LHCN-M2 (cell line): ENCODE measurements at places on chromosomes 4 and X. TPM values are rescaled to one million over a fixed set of nuclear protein-coding genes. Genes with fewer than 3 reads are reported as not detected.

- peak; percentile 42 for DNase-seq
These were observed 2.9 kb downstream of the ARHGAP4 start for GRCh38 chrX:153922932-153923857.

DNA sequence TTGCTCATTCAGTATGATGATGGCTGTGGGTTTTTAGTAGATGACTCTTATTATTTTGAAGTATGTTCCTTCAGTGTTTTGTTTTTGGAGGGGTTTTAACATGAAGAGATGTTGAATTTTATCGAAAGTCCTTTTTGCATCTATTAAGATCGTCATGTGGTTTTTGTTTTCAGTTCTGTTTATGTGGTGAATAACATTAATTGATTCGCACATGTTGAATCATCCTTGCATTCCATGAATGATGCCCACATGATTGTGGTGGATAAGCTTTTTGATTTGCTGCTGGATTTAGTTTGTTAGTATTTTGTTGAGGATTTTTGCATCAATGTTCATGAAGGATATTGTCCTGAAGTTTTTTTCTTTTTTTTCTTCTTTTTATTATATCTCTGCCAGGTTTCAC is 347.4 kb upstream of the EPHA5 start:
- DNase-seq = no peak

DNA sequence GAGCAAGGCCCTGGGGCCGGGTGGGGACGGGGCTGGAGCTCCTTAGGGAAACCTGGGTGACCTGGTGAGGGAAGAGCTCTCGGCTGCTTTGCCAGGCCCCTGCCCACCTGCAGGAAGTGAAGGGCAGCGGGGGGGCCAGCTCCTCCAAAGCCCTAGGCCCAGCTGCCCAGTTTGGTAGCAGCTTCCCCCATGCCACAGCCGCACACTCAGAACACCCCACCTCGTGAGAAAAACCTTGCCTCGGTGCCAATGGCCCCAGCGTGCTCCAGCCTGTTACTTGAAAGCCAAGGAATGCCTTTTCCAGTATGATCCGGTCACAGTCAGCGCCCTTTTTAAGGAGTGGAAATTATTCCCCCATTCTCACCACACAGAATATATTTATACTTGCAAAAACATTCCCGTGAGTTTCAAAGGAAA is 38.3 kb downstream of the ACOX3 start:
- DNase-seq = no peak

GRCh38 chr4:42271096-42271495 is 118.6 kb upstream of the BEND4 start:
- DNase-seq = no peak

- DNase-seq = no peak
These were observed 27.8 kb upstream of the OPHN1 start for GRCh38 chrX:68461093-68461492.

DNA sequence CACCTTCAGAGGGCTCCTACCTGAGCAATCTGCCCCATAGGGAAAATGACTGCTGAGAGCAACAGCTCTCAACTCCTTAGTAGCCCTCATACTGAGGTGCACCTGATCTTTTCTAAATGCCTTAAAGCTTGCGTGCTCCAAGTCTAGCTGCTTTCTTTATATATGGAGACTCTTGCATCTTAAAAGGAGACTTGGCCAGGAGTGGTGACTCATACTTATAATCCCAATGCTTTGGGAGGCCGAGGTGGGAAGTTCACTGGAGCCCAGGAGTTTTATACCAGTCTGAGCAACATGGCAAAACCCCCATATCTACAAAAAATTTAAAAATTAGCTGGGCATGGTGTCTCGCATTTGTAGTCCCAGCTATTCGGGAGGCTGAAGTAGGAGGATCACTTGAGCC is 78.1 kb upstream of the TRIM2 start:
- DNase-seq = no peak

DNA sequence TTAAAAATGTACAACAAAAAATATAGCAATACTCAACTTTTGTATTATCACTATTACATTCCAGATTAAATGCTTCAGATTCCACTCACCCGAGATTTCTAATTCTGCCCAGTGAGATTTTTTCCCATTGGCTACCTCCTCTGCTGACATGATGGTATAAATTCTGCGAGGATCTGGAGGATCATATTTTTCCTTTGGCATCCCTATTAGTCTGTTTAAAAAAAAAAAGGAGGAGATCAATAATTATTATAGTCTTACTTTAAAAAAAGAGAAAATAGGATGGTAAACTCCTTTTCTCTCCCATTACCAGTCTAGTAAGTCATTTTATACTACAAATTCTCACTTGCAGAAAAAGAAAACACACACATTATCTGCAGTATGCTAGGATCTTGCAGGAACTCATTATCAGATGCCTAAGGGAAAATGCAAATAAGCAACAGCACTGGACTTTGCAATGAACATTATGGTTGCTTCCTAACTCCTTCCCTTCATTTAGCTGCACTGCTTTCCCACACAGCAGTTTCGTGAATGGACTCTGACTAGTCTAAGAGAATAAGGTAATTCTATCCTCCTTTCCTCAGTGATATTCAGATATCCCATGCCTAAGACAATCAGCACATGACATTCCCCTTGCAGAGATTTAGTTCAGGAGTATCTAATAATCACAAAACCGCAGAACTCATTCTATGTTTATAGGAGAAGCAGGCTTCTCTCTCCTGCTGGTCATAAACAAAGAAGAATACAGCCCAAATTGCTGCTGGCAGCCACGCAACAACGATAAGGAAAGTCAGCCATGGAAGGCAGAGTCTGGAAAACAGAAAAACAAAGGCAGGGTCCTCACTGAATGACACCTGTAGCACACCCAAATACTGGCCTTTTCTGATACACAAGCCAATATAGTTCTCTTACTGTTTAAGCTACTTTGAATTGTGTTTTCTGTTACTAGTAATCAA is 42.7 kb downstream of the CNOT6L start:
- DNase-seq = no peak

Gene HSD17B13
- total RNA-seq = not detected in 2 replicates

Gene ARHGEF9
- total RNA-seq = 12.3 and 17.6 TPM in 2 replicates
